ENCODE measurements at places on chromosomes 4 and X.

- DNase-seq = peak; percentile 28
Measured at GRCh38 chrX:7147978-7148854, at the start of gene PUDP. TSS of gene PUDP (minus strand) at chrX:7148153. CDS start at chrX:7148113, 40 bp downstream.

DNA sequence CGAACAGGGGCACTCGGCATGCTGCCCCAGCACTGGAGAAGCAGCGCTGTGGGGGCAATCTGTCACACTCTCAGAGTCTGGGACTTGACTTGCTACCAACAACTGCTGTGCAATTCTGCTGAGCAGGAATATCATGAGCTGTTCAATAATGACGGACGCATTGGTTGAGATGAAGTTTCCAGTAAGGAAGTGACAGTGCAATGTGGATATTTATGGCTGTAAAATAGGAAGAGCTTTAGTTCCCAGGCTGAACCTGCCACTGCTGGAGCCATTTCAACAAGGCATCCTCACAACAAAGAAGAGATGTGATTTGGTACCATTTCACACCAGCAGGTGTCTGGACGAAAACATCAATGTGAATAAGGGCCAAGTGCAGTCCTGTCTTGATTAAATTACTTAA, 24.2 kb downstream of the CHST7 start:
- DNase-seq = no peak

DNA sequence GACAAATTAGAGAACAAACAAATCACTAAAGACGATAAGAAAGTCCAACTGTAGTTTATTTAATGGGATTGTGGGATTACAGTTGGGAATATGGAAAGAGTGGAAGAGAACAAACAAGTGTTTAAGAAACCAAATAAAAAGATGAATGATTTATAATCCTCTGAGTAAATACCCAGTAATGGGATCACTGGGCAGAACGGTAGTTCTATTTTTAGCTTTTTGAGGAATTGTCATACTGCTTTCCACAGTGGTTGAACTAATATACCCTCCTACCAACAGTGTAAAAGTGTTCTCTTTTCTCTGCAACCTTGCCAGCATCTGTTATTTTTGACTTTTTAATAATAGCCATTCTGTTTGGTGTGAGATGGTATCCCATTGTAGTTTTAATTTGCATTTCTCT, 15.0 kb downstream of the C4orf51 start:
- no peak for DNase-seq

DNA sequence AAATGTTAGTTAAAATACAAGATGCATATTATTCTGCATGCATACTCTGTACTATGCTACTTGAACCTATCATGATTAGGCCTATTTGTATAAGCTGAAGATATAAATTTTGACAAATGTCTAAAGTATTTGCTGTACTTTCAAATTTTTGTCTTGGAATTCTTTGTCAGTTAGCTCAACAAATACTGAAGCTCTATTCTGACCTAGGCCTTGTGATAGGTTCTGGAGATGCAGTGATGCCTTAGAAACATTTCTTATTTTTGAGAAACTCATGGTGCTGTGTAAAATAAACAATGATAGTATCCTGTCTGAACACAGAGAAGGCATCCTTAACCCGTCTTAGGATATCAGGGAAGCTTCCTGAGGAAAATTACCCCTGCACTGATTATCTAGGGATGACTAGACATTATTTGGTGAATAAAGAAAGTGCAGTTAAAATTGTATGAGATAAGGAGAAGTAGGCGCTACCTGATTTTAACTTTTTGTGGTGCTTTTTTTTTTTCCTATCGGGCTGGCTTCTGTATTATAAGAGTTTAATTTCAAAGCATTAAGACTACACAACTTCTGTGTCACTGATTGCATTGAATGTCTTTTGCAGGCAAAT, 43.4 kb downstream of the MOB1B start:
- no peak for DNase-seq

DNA sequence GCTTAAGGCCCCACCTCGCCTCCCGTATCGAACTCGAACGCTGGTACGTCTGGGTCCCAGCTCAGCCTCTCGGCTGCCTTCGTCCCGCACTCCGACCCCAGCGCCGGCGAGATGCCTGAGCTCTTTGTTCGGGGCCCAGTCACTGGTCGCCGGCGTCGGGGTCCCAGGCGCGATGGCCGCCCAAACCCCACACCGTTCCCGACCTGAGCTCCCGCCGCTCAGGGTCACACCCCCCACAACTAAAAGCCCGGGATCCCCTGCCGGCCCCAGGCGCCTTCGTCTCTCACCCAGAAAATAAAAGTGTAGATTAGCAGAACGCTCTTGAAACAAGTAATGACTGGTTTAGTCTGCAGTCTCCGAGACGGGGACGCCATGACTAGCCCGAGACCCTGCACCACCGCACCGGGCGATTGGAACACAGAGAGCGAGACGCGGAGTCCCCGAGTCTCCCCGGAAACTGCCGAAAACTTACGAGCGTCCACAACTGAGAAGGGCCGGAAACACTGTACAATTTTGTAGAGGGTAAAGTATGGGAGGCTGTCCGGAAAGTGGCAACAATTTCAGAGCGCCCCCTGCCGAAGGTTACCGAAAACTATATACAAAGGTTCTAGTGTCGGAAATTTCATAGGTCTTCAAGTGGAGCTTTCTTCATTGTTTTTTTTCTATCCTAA, at the start of gene TSPAN6:
Gene TSPAN6 (minus strand): TSS at position 486 of the 671 bp plus-strand sequence. CDS start 112 bp downstream, at position 374.
- peak; percentile 89 for DNase-seq

GRCh38 chrX:50211510-50211909, 6.9 kb downstream of the CCNB3 start:
- DNase-seq = peak; percentile 1

GRCh38 chr4:68432320-68432719, 14.9 kb upstream of the TMPRSS11E start:
- no peak for DNase-seq

DNA sequence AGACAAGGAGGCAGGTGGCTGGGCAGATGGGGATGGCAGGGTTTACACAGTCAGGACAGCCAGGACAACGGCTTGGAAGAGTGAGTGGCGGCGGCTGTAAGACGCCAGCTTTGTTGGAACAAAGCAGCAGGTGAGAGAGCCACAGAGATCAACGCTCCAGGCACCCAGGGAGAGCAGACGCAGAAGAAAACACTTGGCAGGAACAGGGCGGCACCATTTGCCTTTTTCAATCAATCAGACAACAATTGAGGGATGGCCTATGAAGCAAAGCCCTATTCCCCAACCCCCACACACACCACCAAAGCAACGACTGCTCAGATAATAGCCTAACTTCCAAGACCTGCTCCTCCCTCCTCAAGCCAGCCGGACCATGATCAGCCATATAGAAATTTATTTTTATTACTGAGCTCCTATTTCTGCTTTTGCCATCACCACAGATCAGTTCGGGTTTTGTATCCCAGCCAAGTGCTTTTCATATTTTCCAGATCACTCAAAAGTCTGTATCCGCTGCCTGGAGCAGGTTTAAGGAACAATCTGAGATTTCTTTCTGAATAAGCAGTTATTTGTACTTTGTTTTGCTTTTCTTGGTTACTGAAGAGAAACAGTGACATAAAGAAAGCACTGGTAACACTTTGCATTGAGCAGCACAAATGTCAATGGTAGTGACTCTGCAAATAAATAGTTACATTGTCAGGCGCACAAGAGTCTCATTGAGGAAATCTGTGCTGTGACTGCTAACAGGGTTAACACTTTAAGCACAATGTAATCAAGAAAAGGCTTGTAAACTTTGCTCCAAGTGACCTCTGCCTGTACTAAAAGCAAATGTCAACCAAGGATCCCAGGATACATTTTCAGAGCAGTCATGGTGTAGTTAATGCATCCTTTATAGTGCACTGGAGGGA, 81.8 kb upstream of the RBPJ start:
- no peak for DNase-seq

Measured in NCI-H1694 (cell line).